Mammary microvascular endothelial cell (primary cell): ENCODE measurements at places on chromosomes 5 and 9. TPM values are rescaled to one million over a fixed set of nuclear protein-coding genes. Genes with fewer than 3 reads are reported as not detected.

PCDHB12 gene
- 0.05 and 0.13 TPM in 2 replicates for total RNA-seq

C5orf58 gene
- not detected in 2 replicates for total RNA-seq

DRD1 gene
- not detected in 2 replicates for total RNA-seq

SPARC gene
- 1,105 and 1,145 TPM in 2 replicates for total RNA-seq

CFAP90 gene
- not detected in 2 replicates for total RNA-seq

SURF1 gene
- 33.4 and 35.7 TPM in 2 replicates for total RNA-seq
